Transverse colon (tissue), 4 donors: ENCODE measurements at places on chromosomes 5 and 9. TPM values are rescaled to one million over a fixed set of nuclear protein-coding genes. Genes with fewer than 3 reads are reported as not detected.
A peak's percentile ranks its signal among the peaks of the same experiment; 100 is the strongest.

- H3K4me1 ChIP-seq: peaks cover 14% of the 10 kb centered on the region
- H3K27me3 ChIP-seq: no peaks in the 10 kb centered on the region
- peaks cover 17% of the 10 kb centered on the region for H3K36me3 ChIP-seq
- no peak for DNase-seq
- peak overlapping the region; percentile 78 for H3K4me3 ChIP-seq
Observed at GRCh38 chr5:163458778-163459385, 1.0 kb downstream of the NUDCD2 start.

DNA sequence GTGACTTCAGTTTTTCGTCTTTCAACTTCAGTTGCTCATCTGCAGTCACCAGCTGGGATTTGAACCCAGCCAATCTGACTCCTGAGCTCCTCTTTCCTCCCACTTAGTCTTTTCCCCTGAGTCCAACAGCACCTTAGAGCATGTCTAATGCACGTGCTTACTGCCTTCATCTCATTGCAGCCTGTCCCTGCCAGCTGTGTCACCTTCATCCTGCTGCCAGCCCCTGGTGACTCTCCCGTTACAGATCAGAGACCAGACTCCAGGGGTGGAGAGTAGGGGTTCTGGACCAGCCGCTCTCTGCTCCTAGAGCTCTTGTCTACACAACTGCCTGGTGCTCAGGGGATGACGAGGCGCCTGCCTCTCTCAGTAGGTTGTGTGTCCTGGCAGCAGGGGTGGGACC is 132.9 kb upstream of the LMX1B start:
- no peaks in the 10 kb centered on the region for H3K36me3 ChIP-seq
- DNase-seq: no peak
- H3K27ac ChIP-seq: no peak overlapping the region
- H3K4me1 ChIP-seq: no peaks in the 10 kb centered on the region
- no peaks in the 10 kb centered on the region for H3K27me3 ChIP-seq
- H3K4me3 ChIP-seq: no peak overlapping the region

DNA sequence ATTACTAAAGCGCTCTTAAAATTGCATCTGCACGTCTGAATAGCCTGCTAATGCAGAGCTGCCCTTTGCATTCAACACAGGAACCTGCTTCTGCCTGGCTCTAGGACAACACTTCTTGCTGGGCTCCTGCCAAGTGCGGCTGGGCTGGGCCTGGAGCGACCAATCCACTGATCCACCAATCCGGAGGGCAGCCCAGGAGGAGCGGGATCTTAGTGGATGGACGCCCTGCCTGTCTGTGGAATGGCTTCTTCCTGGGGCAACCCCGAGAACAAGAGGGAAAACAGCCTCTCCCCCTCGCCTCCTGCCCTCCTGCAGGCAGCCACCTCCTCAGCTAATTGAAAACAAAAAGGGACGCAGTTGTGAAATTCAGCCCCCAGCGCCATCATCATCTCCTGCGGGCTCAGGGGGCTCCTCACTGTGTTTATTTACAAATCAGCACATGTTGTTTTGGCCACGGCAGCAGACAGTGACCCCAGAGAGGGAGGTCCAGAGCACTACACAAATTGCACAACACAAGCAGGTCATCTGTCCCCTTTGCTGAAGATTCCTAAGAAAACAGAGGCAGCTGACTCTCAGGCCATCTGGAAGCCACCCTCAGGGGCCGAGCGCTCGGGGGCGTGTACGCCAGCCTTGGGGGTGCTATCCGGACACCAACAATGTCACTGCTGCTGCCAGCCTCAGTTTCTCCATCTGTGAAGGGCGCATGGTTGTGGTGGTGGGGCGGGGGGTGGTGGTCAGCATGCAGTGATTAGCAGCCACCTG is 57.3 kb downstream of the GADD45G start:
- H3K36me3 ChIP-seq: no peaks in the 10 kb centered on the region
- H3K27ac ChIP-seq: peak overlapping the region; percentile 78
- DNase-seq: peak; percentile 98
- H3K4me3 ChIP-seq: no peak overlapping the region
- H3K27me3 ChIP-seq: no peaks in the 10 kb centered on the region

DNA sequence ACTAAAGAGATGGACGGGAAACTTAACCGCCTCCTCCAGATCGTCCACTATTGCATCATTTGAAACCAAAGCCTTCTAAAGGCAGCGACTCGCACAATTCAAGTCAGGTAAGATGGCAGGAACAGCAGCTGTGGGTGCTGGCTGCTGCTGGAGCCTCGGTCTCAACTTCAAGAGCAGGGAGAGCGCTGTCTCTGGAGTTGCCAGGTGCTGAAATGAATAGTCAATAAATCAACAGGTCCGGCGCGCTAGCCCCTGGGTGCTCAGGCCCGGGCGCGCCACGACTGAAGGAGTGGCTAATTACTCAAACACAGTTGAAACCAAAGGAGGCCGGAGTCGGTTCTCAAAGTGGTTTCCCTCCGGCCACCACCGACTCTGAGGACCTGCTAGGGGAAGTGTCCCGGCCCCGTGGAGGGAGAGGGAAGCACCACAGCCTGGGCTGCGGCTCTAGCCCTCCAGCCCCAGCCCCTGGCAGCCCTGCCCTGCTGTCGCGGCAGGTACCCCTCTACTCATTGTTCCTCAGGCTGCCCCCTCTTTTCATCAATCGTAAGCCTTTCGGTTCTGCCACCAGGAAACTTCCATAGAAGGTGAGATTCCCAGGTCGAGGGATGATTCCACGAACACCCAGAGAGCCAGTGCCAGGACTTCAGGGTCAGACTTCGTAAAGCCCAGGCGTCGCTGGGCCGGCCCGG is 804 bp downstream of the TTC39B start:
- H3K4me1 ChIP-seq: peaks cover 10% of the 10 kb centered on the region
- H3K4me3 ChIP-seq: peak overlapping the region; percentile 85
- no peaks in the 10 kb centered on the region for H3K27me3 ChIP-seq
- DNase-seq: peak; percentile 78

GRCh38 chr9:17757816-17758215 is 178.9 kb downstream of the SH3GL2 start:
- H3K36me3 ChIP-seq: no peaks in the 10 kb centered on the region
- H3K4me1 ChIP-seq: no peaks in the 10 kb centered on the region

The PCDHGB2 gene
- 4.0 TPM for total RNA-seq

The PCDHGA6 gene
- 4.0 TPM for total RNA-seq

The BHMT2 gene
- 12.1 TPM for total RNA-seq
